ENCODE measurements at places on chromosomes 4 and X. TPM values are rescaled to one million over a fixed set of nuclear protein-coding genes. Genes with fewer than 3 reads are reported as not detected.

GRCh38 chr4:15428611-15429010 is 778 bp downstream of the C1QTNF7 start:
- DNase-seq = no peak

The GABRB1 gene
- 7.1 TPM for polyA plus RNA-seq

DNA sequence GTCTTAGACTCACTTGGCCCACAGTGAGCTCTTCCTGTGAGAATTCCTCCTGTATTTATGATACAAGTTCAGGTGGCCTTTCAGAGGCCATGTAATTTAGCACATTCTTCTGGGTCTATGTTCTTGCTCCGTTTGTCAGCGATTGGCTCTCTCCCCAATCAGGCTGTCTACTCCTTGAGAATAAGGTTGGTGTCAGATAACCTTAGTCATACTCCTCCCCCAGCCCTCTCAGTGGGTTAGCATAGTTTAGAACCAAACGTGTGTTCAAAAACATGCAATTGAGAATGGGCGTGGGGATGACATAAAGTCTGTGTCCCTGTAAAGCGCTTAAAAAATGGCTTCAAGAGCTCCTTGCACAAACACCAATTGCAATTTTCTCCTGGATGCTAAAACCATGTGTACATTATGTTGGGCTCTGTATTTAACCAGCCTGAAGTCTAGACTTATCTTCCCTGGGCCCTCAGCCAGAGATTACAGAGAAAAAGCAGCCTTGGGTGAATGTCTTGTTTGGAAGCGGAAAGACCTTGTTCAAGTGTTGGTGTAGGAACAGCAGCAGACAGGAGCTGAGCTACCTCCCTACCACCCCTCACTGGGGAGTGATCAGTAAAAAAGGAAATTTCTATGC is 9.9 kb upstream of the CT47C1 start:
- DNase-seq = no peak

GRCh38 chrX:53284684-53285447 is 3.5 kb upstream of the IQSEC2 start:
- DNase-seq = no peak

The SLC2A9 gene
- polyA plus RNA-seq = 2.4 TPM

The PRRG1 gene
- polyA plus RNA-seq = 28.6 TPM

GRCh38 chr4:160887668-160888067 is 1276.1 kb downstream of the FSTL5 start:
- no peak for DNase-seq

The CXorf49 gene
- polyA plus RNA-seq = not detected
